T-helper 17 cell (primary cell): ENCODE measurements at places on chromosomes 1 and 21.

DNA sequence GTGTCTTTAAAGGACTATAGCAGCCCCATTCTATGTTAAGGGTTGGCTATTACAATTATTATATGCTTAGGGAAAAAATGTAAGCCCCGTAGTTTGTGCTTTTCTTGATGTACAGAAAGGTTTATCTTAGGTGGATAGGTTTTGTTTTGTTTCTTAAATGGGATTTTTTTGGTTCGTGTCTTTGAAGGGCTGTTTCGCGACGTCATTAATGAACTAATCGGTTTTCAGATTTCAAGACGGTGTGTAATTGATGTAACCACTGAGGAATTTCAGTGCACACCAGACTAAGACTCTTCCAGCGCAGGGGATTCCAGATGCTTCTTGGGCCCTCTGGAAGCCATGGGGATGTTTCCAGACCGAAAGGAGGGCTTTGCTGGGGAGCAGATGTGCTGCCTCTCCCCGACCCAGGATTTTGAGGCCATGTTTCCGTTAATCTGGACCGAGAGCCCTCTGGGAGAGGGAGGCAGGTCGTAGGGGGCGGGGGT, 4.8 kb upstream of the SIM2 start:
- DNase-seq: no peak

- no peak for DNase-seq
Observed at GRCh38 chr1:81802457-81802706, 1.6 kb downstream of the ADGRL2 start.

GRCh38 chr1:52158218-52158617, 16.3 kb downstream of the ZFYVE9 start:
- DNase-seq: no peak

- DNase-seq: no peak
Observed at GRCh38 chr1:14521622-14522021, 76.9 kb upstream of the KAZN start.

GRCh38 chr1:212228076-212228475, 57.1 kb upstream of the PPP2R5A start:
- no peak for DNase-seq

GRCh38 chr1:110239441-110240430, 29.6 kb downstream of the KCNC4 start:
- no peak for DNase-seq

DNA sequence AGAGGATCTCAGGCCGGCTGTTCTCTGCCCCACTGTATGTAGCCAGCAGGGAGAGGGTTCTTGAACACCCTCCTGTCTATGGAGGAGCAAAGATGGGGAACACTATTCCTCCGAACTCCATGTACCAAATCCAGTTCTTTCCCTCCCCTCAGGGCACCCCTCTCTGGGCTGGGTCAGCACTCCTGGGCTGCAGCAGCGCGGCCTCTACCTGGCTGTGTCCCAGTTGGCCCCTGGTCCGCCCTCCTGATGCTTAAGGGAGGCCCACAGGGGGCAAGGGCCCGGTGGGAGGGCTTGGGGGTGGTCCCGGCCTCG, 471 bp upstream of the ADPRS start:
- DNase-seq: no peak

DNA sequence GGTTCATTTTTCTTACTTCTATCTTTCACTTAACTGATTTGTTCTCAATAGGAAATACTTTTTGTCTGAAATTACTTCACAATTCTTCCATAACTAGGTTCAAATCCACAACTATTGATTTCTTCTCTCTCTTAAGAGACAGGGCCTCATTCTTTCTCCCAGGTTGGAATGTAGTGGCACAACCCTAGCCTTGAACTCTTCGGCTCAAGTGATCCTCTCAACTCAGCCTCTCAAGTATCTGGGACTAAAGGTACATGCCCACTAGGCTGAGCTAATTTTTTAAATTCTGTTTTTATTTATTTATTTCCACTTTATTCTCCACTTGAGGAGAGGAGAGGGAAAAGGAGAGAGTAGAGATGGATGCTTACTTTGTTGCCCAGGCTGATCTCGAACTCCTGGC, 370.4 kb upstream of the PLXNA2 start:
- no peak for DNase-seq

- no peak for DNase-seq
Observed at GRCh38 chr1:154837034-154837671, 32.9 kb downstream of the KCNN3 start.

DNA sequence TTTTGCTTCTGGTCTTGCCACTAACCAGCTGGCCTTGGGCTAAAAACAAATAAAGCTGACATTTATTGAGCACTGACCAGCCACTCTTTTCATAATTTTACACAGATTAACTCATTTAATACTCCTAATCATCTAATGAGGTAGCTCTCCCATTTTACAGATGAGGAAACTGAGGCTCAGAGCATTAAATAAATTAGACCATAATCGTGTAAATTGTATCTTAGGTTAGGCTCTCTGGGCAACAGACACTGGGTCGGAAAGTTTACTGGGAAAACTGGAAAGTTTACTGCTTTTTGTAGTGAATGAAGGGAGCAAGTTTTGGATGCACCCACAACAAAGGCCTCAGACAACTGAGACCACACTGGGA, 7.3 kb downstream of the BMP8B start:
- DNase-seq: no peak

- DNase-seq: no peak
Observed at GRCh38 chr1:230824551-230824918, 43.8 kb downstream of the C1orf198 start.

DNA sequence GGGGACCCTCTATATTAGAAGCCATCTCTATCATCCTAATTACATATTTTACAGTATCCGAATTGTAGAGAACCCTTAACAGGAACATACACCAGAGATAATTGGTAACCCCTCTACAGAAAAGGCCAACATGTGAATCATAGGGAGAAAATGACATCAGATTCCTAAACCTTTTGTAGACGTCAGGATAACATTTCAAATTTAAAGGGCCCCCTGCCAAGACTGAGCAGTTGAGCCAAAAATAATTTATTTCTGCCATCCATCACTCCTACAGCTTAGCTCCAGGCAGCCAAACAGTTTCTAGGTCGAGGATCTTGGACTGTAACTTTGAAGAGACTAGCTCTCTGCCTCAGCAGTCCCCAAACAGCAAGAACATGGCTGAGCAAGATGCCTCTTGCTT, 21.2 kb downstream of the ZNF697 start:
- no peak for DNase-seq

DNA sequence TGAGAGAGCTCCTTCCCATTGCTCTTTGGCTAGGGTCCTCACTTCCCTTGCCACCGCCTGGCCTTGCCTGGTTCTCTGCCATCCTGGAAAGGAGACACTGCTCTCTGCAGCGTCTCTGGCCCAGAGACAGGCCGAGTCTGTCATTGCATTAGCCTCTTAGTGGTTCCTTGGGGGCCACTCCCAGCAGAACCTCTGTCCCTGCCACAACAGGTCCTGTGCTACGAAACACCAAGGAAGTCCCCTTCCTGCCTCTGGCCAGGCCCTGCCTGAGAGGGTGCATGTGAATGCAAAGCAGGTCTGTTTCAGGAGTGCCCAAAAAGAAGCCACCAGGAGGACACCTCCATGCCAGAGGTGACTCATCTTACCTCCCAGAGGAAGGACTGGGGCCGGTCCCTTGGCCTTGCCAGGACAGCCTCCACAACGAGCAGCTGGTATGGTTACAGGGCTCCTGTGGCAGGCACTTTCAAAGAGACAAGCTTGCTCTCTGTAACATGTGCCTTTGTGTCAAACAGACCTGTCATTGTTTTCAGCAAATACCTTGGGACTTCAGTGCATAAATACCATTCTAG, 59.6 kb downstream of the VPS26C start:
- no peak for DNase-seq

DNA sequence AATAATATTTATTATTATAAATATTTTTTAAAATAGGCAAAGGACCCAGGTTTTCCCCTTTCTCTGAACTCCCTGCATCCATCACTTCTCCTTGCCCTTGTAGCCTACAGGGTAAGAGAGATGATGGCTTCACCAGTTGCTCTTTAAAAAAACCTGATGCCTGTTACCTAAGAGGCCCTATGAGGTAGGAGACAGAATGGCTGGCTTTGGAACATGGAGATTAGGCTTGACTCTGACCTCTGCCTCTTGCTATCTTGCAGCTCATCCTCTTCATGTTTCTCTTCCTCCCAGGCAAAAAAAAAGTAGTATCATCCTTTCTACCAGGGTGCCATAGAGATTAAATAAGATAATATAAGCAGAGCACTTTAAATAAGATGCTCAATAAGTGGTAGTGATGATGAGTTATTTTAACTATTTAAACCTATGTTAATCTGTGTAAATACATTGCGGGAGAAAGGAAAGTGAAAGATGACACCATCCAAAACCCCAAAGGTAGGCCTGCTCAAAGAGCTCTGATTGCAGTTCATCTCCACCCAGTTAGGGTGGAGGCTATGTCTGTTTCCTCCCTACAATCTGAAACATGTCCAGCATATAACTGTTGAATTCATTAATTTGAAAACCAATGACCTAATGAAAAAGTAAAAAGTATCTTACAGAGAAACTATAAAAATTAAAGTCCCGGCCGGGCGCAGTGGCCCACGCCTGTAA, 51.8 kb downstream of the RGS2 start:
- DNase-seq: no peak

GRCh38 chr1:160550572-160551034, 27.5 kb upstream of the SLAMF6 start:
- DNase-seq: no peak

GRCh38 chr1:208644401-208645160, 400.4 kb upstream of the PLXNA2 start:
- no peak for DNase-seq

- no peak for DNase-seq
Observed at GRCh38 chr1:5448486-5448885, 543.7 kb downstream of the NPHP4 start.

DNA sequence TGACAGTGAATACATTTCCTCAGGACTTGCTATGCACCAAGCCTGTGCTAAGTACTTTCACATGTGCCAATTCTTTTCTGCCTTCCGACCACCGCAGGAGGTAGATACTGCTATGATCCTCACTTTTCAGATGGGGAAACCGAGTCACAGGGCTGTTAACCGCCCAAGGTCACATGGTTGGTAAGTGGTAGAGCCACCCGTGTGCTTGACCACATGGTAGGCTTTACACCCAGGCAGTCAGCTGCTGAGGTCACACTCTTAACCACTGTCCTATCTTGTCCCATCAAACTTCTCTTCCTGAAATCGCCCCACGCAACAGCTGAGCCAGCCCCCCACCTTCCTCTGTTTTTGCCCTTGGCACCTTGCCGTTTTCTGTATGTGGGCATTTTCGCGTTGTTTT, 31.0 kb upstream of the SDHB start:
- DNase-seq: no peak

GRCh38 chr1:94033849-94034248, 87.1 kb downstream of the ABCA4 start:
- DNase-seq: no peak

- DNase-seq: no peak
Observed at GRCh38 chr1:64527165-64527564, 57.2 kb downstream of the CACHD1 start.

DNA sequence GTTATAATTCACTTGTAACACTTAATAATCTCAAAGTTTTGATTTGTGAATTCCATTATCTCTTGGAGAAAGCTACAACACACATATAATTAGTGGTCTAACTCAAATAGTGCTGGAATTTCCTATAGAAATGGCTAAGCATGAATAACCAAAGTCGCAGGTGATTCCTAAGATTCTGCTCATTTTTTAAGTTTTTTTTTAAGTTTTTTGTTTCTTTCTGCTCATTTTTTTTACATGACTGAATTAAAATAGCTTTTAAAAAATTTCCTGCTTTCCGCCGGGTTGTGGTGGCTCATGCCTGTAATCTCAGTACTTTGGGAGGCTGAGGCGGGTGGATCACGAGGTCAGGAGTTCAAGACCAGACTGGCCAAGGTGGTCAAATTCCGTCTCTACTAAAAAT, 90.4 kb downstream of the APP start:
- no peak for DNase-seq

GRCh38 chr1:221635305-221635704, 106.6 kb downstream of the DUSP10 start:
- no peak for DNase-seq

- DNase-seq: no peak
Observed at GRCh38 chr1:229625071-229625914, 629 bp downstream of the TAF5L start.

GRCh38 chr1:183285746-183286145, 99.7 kb downstream of the LAMC2 start:
- DNase-seq: no peak

GRCh38 chr1:59012378-59012777, 228.5 kb upstream of the JUN start:
- no peak for DNase-seq

- DNase-seq: no peak
Observed at GRCh38 chr1:19955534-19956170, 23.8 kb downstream of the PLA2G2A start.

- no peak for DNase-seq
Observed at GRCh38 chr1:194296201-194296600, 1109.8 kb upstream of the B3GALT2 start.

DNA sequence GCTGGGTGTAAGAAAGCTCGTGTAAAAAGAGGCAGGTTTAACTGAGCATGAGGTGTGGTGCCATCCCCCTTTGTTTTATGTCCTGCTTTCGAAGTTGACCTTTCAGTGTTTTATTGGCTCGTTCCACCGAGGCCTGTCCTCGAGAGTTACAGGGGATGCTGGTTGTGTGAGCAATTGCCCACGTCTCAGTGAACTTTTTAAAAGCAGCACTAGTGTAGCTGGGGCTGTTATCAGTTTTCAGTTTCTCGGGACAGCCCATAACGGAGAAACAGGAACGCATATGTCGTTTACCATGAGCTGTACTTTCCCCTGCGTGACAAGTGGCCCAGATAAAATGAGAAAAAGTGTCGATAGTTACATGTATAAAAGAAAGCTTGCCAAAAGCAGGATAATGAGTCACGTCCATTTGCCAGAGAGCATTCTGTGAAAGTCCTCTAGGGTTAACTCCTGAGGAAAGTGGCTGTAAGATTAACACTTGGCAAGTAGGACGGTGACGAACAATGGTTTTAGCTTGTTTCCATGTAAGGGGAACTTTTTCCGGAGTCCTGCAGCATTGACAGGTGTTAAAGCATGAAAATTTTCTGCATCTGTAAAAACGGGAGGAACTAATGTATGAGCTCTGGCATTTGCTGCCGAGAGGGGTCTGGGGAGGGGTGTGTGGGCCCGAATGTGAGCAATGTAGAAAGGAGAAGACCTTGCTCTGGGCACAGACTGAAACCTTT, 7.8 kb upstream of the LRRC47 start:
- no peak for DNase-seq

- no peak for DNase-seq
Observed at GRCh38 chr1:119587341-119587740, 60.7 kb downstream of the ZNF697 start.

GRCh38 chr1:246210756-246211155, 296.3 kb downstream of the SMYD3 start:
- no peak for DNase-seq

DNA sequence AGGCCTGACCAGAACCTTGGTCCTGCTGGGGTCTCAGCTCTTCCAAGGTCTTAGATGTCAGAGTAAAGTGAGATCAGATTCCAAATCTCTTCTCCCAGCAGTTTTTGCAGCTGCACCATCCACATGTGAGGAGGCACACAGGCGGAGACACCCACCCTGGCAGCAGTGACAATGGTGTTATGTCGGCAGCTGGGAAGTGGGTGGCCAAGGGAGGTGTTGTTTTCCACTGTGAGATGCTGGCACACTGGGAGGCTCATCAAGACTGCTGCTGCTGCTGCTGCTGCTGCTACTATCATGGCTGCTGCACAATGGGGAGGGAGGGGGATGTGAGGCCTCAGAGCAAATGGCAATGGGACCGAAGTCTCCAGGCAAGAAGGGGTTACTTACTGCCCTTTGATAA, 23.6 kb downstream of the CAMK2N1 start:
- no peak for DNase-seq

GRCh38 chr1:89939059-89939570, 55.8 kb upstream of the ZNF326 start:
- DNase-seq: no peak

- no peak for DNase-seq
Observed at GRCh38 chr1:219312967-219313366, 139.3 kb downstream of the LYPLAL1 start.
